ENCODE measurements at places on chromosomes 13 and 19.
A peak's percentile ranks its signal among the peaks of the same experiment; 100 is the strongest.

DNA sequence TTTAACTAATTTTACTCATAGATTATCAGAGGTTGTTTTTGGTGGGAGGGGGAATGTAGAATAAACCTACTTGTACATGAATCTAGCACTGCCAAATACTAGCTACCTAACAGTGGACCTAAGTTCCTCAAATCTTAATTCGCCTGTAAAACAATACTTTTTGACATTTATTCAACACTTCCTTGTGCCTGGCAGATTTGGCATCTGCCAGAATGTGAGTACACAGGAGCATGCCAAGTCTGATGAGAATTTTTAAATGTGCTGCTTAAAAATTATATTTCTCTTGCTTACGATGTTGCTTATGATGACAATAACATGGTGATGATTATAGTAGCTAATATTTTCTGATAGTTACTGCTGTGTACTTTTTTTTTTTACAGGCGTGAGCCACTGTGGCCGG, 240.2 kb upstream of the STARD13 start:
- DNase-seq = no peak

DNA sequence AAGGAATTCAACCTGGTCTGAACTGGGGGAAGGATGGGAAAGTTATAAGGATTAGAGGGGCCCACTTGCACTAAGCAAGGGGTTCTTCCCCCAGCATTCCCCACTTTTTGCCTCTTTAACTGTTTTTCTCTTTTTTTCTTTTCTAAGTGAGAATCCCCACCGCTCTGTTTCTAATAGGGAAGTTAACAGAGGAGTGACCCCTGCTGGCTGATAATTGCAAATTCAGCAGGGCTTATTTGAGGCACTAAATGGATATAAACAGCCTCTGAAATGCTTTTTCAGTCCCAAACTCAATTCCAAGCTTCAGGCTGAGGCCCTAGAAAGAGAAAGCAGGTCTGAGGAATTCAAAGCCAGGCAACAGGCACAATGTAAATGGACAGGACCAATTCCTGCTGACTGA, 38.2 kb upstream of the CEACAM21 start:
- no peak for DNase-seq

GRCh38 chr13:64910096-64910495, 2320.0 kb downstream of the PCDH9 start:
- DNase-seq = no peak

DNA sequence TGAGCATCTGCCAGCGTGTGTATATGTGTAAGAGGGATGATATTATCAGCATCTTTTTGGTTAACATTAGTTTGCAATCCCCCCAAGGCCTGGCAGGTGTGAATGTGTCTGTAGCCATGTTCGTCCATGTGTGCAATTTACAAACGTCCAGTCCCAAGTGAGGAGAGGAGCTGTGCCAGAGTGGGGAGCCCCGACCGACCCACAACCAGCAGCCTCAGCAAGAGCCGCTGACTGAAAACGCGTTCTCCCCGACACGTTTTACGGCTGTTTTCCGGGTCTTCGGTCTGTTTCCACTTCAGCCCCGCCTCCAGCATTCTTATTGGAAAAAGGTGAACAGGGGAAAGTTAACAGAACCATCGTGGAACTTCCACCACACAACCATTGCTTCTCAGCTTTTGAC, 119.1 kb upstream of the SOX1 start:
- no peak for DNase-seq

- DNase-seq = no peak
These were observed 4.1 kb downstream of the SOX21 start for GRCh38 chr13:94708031-94708859.

- no peak for DNase-seq
These were observed 33.3 kb upstream of the SPATA13 start for GRCh38 chr13:24127116-24127631.

DNA sequence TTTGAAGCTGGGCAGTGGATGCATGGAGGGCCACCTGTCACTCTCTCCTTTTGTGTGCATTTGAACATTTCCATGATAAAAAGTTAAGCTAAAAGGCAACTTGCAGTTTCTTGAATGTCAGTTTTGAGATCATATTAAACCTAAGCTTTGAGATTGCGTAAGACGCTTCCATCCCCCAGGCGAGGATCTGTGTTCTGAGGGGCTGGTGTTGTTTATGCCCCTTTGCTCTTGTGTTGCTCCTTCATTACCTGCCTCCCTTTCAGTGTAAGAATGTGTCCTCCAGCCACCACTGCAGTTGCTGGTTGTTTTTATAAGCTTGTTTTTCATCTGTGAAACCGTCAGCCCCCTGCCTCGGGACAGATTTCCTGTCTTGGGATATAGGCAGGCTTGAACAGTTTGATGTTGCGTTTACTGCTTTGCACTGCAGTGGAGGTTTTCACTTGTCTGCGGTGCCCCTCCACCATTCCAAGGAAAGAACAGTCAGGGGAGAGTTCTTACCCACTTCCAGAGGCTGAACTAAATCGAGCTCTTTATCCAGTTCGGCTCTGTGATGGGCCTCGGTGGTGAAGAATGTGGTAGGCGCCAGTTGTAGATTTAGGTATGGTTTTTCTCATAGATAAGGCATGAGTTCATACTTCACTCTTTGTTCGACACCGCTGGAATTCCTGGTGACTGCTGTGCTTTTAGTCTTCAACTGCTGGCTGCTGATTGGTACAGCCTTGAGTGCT, 96.8 kb downstream of the ARHGEF7 start:
- DNase-seq = no peak

DNA sequence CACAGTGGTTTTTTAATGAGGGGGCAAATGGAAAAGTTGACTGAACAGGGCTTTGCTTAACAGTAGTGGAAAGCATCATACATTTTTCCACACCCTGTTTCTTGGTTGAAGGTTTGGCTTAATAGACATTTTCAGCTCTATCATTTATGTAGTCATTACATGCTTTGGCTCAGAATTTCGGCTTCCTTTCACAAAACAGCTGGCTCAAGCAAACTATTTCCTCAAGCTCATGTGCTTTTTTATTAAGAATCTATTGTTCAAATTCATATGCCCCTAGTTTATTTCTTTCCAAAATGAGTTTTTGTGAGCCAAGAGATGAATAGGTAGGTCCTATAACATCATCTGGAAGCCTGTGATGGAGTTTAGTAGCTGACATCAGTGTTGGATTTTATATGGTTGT, 113.8 kb downstream of the SLITRK6 start:
- DNase-seq = no peak

GRCh38 chr19:53372196-53372595, 6.7 kb downstream of the ZNF525 start:
- no peak for DNase-seq

DNA sequence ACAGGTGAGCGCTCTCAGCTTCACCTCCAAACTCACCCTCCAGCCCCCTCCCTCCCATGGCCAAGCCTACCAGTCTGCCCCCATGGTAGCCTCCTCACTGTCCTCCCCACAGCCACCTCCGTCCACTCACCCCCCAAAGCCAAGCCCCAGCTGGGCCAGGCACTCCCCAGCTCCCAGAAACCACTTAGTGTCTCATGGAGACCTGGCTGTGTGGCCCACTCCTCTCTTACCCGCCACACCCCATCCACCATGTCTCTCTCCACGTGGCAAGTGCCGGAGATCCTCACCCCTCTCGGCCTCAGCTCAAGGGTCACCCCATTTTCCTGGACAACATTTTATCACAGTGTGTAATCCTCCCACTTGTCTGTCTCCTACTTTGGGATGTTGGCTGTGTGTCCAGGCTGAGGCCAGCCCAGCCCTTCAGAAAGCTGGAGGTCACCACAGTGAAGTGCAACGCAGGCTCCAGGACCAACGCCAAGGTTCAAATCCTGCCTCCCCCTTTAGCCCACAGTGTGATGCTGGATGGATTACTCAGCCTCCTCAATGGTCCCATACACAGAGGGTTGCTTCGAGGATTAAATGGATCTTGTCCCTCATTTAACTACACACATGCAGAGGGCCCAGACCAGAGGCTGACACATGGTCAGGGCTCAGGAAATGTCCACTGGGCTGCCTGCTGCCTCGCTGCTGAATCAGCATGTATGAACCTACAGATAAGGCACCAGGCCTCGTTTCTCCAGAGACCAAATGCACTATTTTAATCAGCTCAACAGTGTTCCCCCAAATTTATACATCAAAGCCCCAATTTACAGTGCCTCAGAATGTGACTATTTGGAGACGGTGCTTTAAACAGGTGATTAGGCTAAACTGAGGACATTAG, 71.3 kb downstream of the CEBPG start:
- no peak for DNase-seq

GRCh38 chr19:15779756-15780476, 7.5 kb upstream of the OR10H5 start:
- no peak for DNase-seq

GRCh38 chr19:29299416-29300380, 86.7 kb upstream of the UQCRFS1 start:
- no peak for DNase-seq

GRCh38 chr19:35796645-35797542, 15.8 kb downstream of the PRODH2 start:
- DNase-seq = no peak

DNA sequence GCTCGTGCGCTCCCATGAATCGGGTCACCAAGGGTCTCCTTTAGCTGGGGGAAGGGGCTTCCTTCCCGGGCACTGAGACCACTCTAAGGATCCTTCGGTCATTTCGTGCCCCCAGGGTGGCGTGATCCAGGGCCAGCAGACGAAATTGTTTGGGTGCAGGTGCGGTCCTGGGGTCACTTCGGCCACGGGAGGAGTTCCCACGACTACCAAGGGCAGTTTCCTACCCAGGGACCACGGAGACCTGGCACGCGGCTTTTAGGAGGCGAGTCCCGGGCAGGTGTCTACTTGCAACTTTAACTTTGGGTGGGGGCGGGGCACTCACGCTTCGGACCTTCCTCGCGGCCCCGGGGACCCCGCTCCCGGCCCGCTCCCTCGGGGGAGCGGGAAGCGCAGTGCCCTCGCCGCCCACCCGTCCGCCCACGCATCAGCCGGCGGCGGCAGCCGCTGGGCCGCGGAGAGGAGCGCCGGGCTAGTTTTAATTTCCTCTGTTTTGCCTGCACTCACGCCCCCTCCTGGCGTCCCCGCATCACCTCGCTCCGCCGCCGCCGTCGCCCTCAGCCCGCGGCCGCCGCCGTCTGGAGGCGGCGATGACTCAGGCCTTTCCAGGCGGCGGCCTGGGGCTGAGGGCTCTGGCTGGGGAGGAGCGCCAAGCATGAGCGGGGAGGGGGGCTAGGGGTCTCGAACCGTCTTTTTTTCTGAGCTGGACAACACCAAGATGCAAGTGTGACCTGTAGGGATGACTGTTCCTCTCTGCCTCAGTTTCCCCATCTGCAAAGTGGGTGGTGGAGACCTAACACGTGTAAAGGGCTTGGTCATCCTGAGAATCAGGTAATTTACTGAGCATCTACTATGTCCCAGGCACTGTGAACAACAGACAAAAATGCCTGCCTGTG, 21.8 kb downstream of the OLFM2 start:
- DNase-seq = peak; percentile 68

DNA sequence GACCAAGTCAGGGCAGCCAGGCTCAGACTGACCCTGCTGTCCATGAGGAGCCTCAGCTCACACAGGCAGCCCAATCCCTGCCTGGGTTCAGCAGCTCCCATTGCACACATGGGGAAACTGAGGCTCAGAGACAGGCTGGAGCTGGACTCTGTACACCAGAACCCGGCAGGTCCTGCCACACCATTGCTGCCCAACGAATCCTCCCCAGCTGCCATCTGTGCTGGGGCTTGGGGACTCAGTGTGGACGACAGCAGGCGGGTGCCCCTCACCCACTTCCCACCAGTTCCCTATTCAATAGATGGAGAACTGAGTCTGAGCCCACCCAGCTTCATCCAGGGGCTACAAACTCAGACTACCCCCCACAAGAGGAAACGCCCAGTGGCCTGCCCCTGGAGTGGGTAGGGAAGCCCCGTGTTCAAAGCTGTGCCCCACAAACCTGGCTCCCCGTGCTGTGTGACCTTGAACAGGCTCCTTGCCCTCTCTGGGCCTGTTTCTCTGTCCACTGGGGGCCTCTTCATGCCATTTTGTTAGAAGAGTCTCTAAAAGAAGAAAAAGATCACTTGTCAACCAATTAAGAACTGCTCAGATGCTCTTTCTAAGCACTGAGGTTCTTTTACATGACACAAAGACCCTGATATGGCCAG, 50.8 kb downstream of the AP1M1 start:
- DNase-seq = no peak

GRCh38 chr19:6214881-6215541, 64.8 kb downstream of the MLLT1 start:
- DNase-seq = no peak

DNA sequence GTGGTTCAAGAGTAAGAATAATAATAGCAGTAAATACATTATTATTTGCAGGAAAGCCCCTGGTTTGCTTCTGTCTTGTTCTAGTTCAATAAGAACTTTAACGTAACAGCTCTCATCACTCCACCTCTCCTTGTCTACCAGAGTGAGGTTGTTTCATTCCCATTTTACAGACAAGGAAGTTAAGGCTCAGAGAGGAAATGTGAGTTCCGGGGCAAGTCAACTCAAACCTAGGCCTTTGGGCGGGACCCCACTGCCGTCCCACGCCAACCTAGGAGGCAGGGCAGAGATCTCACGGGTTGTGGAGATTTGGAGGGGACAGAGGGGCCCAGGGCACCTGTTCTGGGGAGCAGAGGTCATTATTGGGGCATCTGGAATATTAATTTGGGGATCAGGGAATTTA, 1.5 kb downstream of the MAP4K1 start:
- no peak for DNase-seq

GRCh38 chr19:37790244-37790925, 11.0 kb upstream of the ZNF573 start:
- no peak for DNase-seq

DNA sequence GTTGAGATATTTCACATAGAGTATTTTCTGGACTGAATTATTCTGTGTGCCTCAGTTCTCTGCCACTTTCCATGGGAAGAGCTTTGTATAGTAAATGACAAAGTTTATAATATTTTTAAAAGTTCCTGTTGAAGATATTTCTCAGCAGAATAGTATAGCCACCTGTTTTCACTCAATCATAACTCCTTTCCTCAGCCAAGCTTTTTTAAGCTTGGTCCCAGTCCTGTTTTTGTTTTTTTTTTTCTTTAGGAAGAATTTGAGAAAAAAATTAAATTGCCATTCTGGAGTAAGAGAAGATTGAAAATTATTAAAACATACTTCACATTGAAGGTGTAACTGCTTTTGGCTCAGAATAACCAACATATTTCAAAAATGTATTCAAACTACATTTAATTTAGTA, 55.5 kb downstream of the ENOX1 start:
- DNase-seq = no peak

GRCh38 chr19:48992581-48993174, 431 bp downstream of the GYS1 start:
- DNase-seq = no peak

GRCh38 chr13:100139817-100140216, 50.9 kb downstream of the PCCA start:
- DNase-seq = no peak

Measured in liver (tissue), 10 donors.